ENCODE measurements at places on chromosomes 12 and 14.

DNA sequence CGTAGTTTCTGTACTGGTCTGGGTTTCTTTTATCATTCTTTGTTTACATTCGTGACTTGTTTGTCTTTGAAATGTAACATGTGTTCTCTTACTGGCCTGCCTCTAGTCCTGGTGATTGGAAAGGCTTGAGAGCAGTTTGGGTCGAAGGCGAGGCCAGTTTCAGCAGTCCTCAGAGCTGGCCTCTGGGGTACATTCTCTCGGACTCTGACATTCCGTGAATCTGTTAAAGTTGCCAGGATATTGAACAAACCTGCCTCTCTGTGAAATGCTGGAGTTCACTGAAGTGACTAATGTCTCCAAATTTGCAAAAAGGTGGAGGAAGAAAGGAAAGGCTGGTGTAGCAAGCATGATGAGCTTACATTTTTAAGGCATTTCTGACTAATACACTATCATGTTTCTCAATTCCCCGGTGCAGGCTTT, 1.5 kb downstream of the PLEKHA5 start:
- DNase-seq, result no peak

DNA sequence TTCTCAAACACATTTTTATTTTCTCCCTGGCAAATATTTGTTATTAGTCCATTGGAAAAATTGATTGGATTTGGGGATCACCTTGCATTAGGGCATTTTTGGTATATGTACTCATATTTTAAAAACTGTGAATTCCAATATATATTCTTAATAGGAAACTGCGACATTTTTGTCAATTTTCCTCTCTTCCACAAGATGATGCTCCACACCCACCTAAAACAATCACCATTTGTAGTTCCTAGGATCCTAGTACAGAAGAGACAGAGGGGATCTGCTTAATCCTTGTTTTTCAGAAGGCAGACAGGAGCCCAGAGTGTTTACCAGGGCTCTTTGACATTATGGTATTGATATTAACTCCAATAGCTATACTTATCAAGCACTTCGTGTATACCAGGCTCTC, 22.8 kb upstream of the OASL start:
- DNase-seq, result no peak

- no peak for DNase-seq
Measured at GRCh38 chr12:91982946-91983345, 162.7 kb downstream of the BTG1 start.

GRCh38 chr12:66087365-66087943, 43.1 kb downstream of the LLPH start:
- DNase-seq, result no peak

DNA sequence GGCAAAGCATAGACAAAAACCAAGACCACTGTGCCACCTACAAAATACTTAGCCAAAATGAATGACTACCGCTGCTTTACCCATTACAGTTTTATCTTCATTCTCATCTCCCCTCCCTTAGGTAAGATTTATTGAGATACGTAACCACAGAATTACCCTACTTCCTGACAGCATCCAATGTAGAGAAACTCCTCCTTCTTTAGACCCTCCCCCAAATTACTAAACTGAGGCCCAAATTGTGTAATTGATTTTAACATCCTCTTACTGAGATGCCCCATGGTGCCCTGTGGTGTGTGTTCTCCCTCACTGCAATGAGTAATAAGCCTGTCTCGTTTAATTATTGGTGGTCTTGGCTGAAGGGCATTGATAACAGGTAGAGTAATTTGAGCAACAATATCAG, 19.1 kb downstream of the VRK1 start:
- no peak for DNase-seq

DNA sequence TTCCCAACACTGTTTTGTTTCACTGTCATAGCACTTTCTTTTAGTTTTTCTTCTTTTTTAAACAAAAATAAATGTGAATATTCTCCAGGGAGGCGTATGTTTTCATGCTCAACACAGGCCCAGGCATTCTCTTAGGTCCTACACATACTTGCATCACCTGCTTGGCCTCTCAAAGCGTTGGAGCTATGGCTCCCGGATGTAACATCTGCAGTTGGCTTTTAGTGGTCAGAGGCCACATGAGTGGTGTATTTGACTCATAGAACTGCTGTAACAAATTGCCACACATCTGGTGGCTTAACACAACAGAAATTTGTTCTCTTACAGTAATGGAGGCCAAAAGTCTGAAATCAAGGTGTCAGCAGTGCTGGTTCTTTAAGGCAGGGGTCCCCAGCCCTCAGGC, 44.6 kb upstream of the VRK1 start:
- DNase-seq, result no peak

GRCh38 chr12:59736359-59736758, 140.5 kb downstream of the SLC16A7 start:
- no peak for DNase-seq

GRCh38 chr14:32256576-32256975, 53.5 kb upstream of the RNU6-8 start:
- DNase-seq, result no peak

DNA sequence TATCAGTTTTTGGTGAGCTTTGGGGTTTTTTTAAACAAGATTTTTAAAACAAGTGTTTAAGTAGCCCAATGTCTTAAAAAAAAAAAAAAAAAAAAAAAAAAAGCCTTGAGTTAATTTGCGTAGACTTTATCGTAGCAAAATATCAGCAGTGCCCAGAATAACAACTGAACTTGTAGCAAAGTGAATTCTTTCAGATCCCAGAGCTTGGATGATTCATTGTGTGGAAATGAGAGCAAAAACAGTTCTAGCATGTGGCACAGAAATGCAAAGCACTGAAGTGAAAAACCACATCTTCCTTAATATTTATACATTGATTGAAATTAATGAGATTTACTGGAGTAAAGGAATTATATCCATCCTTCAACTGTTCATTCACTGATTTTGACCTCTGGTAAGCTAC, 258.1 kb downstream of the EGLN3 start:
- DNase-seq, result no peak

GRCh38 chr12:6954316-6955107, 3.4 kb downstream of the PTPN6 start:
- no peak for DNase-seq

GRCh38 chr12:48973941-48974673, 2.6 kb upstream of the WNT10B start:
- no peak for DNase-seq

- DNase-seq, result no peak
Measured at GRCh38 chr14:25220514-25220913, 170.6 kb upstream of the STXBP6 start.

GRCh38 chr12:28388879-28389278, 198.6 kb downstream of the CCDC91 start:
- DNase-seq, result no peak

GRCh38 chr12:104793285-104793684, 164.8 kb downstream of the SLC41A2 start:
- no peak for DNase-seq

DNA sequence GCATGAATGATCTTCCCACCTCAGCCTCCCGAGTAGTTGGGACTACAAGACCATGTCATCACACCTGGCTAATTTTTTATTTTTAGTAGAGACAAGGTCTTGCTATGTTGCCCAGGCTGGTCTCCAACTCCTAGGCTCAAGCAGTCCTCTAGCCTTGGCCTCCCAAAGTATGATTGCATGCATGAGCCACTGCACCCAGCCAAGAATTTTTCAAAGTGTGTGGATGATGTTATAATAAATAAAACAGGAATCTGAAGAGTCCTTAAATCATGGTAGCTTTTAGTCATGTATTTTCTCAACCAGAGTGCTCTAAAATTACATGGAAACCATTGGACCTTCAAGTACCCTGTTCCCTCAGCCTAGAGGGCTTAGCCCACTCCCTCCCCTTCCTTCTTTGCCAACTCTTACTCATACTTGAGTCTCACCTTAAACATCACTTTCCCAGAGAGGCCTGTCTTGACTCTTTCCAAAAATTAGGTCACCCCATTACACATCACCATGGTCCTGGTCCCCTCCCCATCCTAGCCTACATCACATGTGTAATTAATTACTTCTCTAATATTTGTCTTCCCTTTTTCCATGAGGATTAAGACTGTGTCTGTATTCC, 52.2 kb upstream of the BICDL1 start:
- DNase-seq, result no peak

GRCh38 chr14:79856381-79856780, 354.9 kb downstream of the DIO2 start:
- no peak for DNase-seq

DNA sequence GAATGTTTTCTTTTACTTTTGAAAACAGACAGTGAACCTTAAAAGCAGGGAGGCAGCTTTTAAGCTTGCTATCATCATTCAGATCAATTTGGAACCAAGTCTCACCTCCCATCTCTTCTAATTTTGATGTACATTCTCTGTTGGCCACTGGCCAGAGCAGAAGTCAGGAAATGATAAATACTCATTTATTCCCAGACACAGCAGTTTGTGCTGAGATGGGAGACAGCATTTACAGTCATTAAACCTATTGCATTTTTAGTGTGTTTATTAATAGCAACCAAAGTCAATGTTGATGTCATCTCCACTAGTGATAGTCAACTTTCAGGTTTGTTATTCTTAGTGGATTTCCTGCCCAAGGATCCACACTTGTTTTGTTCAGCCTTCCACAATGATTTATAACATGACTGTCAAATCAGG, 320.0 kb upstream of the ATP2B1 start:
- DNase-seq, result no peak

- no peak for DNase-seq
Measured at GRCh38 chr12:116482179-116482578, 77.0 kb upstream of the MAP1LC3B2 start.

GRCh38 chr12:124542021-124542949, 25.1 kb downstream of the NCOR2 start:
- no peak for DNase-seq

GRCh38 chr12:66976526-66976925, 292.6 kb upstream of the CAND1 start:
- no peak for DNase-seq

- DNase-seq, result peak; percentile 78
Measured at GRCh38 chr14:77240336-77240915, 30.6 kb downstream of the NGB start.

DNA sequence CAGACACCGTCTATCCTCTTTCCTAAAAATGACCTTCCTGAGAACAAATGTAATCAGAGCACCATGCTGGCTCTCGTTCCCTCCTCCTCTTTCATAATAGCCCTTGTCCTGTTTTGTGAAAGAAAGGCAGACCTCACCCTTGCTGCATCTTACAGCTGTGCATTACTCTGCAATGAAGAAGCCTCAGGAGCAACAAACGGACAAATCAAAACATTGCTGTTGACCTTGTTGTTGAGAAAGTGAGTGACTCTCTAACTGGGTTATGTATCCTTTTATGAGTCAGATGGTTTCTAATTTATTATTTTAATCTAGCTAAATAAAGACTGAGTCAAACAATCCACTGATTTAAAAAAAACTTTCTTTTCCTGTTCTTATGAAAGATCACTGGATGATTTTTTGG, 180.9 kb downstream of the RPS29 start:
- DNase-seq, result no peak

- peak; percentile 48 for DNase-seq
Measured at GRCh38 chr12:6630736-6631135, 5.0 kb downstream of the LPAR5 start.

DNA sequence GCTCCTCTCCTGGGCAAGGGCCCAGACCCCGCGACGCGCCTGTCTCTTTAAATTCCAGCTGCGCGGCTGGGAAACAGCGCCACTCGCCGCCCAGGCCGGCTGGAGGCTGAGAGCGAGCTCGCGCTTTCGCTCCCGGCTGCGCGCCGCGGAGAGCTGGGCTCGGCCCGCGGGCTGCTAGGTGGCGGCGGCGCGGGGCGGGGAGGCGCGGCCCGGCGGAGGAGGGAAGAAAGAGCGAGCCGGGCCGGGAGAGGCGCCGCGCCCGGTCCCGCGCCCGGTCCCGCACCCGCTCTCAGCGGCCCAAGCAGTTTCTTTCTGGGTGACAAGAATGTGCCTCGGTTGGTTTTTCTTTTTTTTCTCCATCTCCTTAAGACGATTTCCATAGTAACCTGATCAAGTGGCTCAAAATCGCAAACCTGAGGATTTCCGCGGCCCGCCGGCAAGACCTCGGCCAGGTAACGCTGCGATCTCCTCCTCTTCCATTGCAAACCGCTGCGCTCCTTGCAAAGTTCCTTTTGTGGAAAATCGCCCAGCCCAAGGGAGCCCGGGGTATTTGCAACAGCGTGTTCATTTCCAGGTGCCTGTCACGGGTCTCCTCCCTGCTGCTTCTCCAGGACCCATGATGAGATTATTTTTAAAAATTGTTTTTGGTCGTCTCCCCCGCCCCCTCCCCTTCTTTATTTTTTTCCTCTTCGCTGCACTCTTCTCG, 259.5 kb upstream of the E2F7 start:
- DNase-seq, result no peak

GRCh38 chr12:114245555-114245954, 160.4 kb downstream of the TBX5 start:
- DNase-seq, result no peak

DNA sequence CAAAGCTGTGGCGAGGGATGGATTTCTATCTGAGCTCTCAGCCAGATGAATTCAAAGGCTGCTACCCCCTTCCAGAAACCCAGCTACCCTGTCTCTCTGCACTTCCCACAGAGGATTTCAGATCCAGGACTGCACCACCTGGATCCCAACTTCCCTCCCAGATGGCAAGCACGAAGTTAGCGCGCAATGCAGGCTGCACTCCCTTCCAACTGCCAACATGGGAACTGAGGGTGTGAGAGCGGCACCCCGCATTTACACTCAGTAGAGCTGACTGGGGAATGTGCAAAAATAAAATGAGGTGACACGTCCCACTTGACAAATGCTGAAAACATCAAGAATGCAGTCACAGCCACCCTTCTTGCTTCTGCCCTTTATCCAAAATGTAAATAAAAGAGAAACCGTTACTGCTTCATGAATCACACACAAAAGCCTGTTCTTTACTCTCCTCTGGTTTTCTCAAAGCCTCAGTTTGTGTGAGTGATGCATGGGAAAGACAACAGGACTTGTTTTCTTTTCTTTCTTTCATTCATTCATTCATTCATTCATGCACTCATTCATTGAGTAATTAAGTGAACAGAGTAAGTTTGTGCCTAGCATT, 85.7 kb downstream of the ITPK1 start:
- no peak for DNase-seq

Data from NCI-H524 treated with DMSO at 0.1 percent for 48 hours (cell line).